ENCODE measurements at places on chromosomes 7 and 10.

DNA sequence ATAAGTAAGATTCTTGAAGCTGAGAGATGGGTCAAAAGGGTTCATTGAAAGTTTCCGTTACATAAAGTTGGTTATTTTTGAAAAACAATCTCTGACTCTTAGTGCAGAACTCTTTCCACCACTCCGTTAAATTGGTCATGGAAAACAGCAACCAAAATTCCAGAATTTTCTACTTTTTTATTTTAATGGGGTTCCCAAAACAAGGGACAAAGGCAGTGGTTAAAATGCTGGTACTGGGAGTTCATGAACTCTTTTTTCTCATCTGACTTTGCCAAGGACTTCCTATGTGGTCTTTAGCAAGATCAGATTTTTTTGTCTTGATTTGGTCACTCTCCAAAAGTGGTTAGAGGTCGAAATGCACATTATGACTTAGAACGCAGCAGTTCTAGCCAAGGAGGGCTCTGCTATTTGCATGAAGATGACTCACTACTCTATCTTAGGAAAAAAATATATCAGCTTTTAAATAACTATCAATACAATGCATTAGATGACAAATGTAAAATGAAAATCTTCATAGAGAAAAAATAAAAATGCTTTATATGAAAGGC lies 145.7 kb downstream of the REEP3 start:
- DNase-seq = no peak

- no peak for DNase-seq
These were observed 294.0 kb upstream of the AKR1E2 start for GRCh38 chr10:4532011-4532410.

DNA sequence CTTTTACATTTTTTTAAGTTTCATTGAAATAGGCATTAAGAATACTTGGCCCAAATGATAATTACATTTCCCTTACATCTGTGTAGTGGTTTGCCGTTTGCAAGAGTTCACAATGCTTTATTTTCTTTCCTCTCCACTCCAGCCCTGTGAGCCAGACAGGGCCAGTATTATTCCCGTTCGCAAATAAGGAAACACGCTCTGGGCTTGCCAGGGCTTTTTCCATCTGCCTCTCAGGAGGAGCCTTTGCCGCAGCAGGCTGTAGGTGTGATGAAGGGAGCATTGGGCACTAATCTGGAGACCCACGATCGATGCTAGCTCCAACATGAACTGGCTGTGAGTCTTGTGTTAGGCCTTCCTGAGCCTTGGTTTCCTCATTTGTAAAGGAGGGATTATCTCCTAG lies 154.4 kb downstream of the GALNT17 start:
- no peak for DNase-seq

GRCh38 chr7:39979406-39980073 lies 29.5 kb downstream of the CDK13 start:
- no peak for DNase-seq

DNA sequence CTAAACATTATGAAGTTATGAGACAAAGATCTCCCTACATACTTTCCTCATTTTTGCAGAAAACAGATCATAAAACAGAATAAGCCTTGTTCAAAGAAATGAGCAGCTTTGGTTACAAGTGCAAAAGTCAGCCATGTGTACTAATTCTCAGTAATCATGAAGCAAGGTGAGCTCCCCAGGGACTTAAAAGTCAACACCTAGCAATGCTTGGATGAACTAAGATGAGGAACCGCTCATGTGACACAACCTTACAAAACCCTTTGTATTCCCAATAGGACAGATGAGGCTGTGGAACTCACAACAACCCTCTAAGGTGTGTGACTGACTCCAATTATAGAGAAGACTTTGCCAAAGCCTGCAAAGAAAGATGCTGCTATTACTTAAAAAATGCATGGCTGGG lies 154.5 kb downstream of the SLC25A13 start:
- no peak for DNase-seq

- DNase-seq = no peak
These were observed 6.9 kb downstream of the RABGEF1 start for GRCh38 chr7:66747385-66747784.
